ENCODE measurements at places on chromosomes 5 and 9. TPM values are rescaled to one million over a fixed set of nuclear protein-coding genes. Genes with fewer than 3 reads are reported as not detected.
A peak's percentile ranks its signal among the peaks of the same experiment; 100 is the strongest.

PITX1 gene
- total RNA-seq: not detected

DNA sequence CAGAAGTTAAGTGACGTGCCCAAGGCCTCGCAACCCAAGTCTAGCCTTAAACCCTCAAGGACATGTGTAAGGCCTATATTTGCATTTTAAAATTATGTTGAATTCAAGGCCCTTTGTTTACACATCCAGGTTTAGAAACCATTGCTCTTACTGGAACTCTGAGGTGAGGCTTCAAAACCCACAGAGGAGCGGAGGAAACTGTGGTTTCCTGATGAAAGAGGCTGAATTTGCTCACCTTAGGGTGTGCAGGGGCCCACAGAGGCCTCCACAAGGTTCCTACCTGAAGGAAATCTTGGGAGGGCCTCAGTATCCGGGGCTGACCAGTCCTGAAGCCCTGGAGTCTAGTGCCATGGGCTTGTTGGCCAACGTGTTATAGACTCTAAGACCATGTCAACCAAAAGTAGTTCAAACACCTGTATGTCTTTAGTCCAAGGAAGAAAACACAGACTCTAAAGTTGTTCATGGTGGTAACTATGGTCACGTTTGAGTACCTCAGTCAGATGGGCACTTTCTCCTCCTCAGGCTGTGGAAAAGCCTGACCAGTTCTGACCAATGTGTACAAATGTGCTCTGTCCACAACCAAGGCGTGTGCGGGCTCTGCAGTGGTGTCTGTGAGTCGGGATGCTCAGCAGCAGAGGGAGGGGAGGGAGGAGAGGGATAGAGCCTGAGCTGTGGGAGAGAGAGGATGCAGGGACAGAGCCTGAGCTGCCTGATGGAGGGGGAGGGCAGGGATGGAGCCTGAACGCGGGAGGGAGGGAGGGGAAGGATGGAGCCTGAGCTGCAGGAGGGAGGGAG, 124.6 kb upstream of the ERCC6L2 start:
- no peak overlapping the region for H3K27ac ChIP-seq
- no peak overlapping the region for H3K4me3 ChIP-seq
- no peaks in the 10 kb centered on the region for H3K27me3 ChIP-seq
- no peaks in the 10 kb centered on the region for H3K4me1 ChIP-seq
- H3K36me3 ChIP-seq: no peaks in the 10 kb centered on the region

- no peak overlapping the region for H3K27ac ChIP-seq
- no peak for DNase-seq
Observed at GRCh38 chr5:157549283-157549629, 26.3 kb downstream of the ADAM19 start.

STKLD1 gene
- total RNA-seq: 0.76 TPM

DNA sequence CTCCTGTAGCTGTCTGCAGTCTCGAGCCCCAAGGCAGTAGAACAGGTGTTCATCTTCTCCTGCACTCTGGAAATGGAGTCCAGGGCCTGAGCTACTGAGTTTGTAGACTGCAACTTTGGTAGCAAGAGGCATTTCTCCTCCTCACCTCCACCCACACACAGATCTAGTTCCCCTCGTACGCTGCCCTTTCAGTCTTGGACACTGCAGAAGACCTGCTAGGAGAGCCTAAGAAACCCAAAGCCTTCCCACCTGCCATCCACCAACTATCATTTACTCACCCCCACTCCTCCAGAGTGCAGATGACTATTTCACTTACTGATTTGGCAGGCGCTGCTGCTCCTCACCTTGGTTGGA, 59.0 kb downstream of the KCNIP1 start:
- H3K4me1 ChIP-seq: no peaks in the 10 kb centered on the region
- no peak overlapping the region for H3K4me3 ChIP-seq
- peaks cover 4% of the 10 kb centered on the region for H3K27me3 ChIP-seq

- H3K27ac ChIP-seq: no peak overlapping the region
- DNase-seq: no peak
- H3K27me3 ChIP-seq: no peaks in the 10 kb centered on the region
- H3K36me3 ChIP-seq: no peaks in the 10 kb centered on the region
- no peaks in the 10 kb centered on the region for H3K4me1 ChIP-seq
Observed at GRCh38 chr5:110053824-110054223, 364.1 kb downstream of the MAN2A1 start.

- no peak for DNase-seq
- no peaks in the 10 kb centered on the region for H3K27me3 ChIP-seq
- H3K27ac ChIP-seq: peak overlapping the region; percentile 85
- no peaks in the 10 kb centered on the region for H3K36me3 ChIP-seq
Observed at GRCh38 chr5:61334868-61335615, 3.0 kb downstream of the ZSWIM6 start.

DNA sequence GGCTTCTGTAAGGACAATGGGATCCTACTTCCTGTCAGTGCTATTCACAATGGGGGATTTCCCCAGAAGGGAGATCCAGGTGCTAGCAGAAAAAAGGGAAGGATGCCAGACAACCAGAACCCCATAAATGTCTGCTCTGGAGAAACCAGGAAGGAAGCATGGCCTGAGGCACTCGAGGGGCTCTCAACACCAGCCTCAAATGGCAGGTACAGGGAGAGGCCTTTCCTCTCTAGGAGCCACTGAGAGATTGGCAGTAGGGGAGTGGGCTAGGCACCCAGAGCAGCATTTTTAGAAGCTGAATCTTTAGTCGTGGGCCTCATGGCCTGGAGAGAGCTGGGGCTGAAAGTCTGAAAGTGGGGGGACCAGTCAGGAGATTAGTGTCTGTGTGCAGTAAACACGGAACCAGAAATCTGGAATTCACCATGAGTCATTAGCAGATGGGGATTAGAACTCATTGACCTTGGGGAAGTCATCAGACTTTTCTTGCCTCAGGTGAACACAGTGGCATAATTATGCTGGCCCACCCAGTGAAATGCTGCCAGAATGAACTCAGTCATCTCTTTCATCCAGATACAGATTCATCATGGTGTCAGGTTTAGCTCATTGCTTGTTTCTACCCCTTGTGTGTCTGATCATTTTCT, 28.3 kb downstream of the ARHGEF28 start:
- peaks cover 31% of the 10 kb centered on the region for H3K4me1 ChIP-seq
- no peaks in the 10 kb centered on the region for H3K36me3 ChIP-seq
- H3K27me3 ChIP-seq: no peaks in the 10 kb centered on the region
- no peak overlapping the region for H3K4me3 ChIP-seq
- H3K27ac ChIP-seq: peak overlapping the region; percentile 70

DNA sequence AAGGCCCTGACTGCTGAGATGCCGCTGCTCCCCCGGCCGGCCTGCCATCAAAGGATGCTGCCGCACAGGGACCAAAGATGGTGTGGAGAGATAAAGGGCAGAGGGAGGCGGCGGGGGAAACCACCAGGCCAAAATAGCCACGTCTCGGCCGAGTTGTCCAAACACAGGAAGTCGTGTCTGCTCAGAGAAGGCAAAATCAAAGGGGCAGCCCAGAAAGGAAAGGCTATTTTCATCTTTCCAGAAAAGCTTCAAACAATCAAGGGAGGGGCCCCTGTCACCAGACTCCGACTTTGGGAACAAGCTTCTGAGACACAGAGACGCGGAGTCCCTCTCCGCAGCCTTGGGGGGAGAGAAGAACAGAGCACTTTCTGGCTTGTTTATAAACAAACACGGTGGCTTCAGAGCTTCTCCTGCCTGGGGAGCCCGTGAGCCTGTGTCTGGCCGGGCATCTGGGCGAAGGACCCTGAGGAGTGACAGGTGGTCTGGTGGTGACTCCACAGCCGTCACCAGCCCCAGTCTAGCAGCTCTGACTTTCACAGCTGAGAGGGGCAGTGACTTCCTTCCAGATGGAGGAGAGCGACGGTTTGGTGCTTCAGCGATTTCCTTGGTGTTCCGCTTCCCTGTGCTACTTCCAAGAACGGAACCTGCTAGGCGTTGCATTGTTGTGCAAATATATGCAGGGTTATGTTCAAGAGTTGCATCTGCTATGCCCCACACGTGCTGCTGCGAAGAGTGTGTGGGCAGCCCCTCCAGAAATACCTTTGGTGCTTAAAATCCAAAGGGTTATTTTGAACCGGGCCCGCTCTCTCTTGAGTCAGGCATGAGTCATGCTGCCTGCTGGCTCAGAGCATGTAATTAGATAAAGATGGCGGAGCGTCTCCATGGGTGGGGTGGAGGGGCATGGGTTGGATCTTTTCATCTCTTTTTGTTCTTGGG, 24.0 kb downstream of the ADAMTSL2 start:
- no peak for DNase-seq
- no peaks in the 10 kb centered on the region for H3K36me3 ChIP-seq
- peak overlapping the region; percentile 27 for H3K27ac ChIP-seq
- H3K4me3 ChIP-seq: no peak overlapping the region
